HT1080 (cell line): ENCODE measurements at places on chromosomes 13 and 19. TPM values are rescaled to one million over a fixed set of nuclear protein-coding genes. Genes with fewer than 3 reads are reported as not detected.

DNA sequence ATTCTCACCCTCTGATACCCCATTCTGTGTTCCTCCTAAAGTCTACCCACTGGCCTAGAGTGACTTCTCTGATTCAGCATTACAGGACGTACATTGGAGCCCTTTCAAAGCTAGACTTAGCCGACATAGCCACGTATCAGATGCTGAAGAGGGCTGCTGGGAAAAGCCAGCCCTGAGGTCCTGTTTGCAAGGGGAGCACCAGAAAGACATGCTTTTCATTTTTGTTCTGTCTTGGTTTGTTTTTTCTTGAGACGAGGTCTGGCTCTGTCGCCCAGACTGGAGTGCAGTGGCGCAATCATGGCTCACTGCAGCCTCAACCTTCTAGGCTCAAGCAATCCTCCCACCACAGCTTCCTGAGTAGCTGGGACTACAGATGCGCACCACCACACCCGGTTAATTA, 6.3 kb upstream of the ZSWIM4 start:
- no peak for DNase-seq

GRCh38 chr13:47038188-47038587, 141.3 kb upstream of the HTR2A start:
- DNase-seq: no peak

- peak; percentile 29 for DNase-seq
These were observed 172.5 kb upstream of the SLITRK5 start for GRCh38 chr13:87498681-87499080.

DNA sequence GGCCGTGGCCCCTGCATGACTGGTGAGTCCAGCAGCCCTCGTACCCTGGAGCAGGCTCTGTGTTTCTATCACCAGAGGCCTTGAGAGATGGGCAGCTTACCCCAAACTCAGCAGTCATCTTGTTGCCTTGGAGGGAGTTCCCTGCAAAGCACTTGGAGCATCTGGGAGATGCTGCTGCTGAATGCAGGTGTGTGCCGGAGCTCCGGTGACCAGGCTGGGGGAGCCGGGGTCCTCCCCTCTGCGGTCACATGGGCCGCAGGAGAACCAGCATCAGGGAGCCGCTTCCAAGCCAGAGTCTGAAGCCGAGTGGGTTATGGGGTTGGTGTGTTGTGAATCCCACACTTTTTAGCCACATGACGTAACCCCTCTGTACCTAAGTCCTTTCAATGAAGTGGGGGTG, 82.8 kb downstream of the TEX29 start:
- DNase-seq: no peak

GRCh38 chr13:89930861-89931260, 1416.6 kb upstream of the MIR17HG start:
- no peak for DNase-seq

DNA sequence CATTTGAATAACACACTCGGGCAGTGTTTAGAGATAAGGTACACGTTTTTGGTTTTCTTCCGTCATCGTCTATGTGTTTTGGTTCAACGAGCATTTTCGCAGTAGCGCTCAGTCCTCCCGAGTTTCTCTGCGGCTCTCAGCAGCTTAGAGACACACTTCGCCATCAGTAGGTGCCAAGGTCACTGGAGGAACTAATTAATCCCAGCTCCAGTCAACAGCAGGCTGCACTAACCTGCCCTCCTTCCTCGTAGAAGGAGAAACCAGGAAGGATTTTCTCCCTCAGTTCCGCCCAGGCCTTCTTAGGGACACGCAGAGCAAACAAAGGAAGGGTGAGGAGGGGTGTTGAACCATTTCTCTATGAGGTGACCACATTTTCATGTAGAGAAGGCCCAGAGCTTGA, 12.6 kb downstream of the MBNL2 start:
- DNase-seq: no peak

DNA sequence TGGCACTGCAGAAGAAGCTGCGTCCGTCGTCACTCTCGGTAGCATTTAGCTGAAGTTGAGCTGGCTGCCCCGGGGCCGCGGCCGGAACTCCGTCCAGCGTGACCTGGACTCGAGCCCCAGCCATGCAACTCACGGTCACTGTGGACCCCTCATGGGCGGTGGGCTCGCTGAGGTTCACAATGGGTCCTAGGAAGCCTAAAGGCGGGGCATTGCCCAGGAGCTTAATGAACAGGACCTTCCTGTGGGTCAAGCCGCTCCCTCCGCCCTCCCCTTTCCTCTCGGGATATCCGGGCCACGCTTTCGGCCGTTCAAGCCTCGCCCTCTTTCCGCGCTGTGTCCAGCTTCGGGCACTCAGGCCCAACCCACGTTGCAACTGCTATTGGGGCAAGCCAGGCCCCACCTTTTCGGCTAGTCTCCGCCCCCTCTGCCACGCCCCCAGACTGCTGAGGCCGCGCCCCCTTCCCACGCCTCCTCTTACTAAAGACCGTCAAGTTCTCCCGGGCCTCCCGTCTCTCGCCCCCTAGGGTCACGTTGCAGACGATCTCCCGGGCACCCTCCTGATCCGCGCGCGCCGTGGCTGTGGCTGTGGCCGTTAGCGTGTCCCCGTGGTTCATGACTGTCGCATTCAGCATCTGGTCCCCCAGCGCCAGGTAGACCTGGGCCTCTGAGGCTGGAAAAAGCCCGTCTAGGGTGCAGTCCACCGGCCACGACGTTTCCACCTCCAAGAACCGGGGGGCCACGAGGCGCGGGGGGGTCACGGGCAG, 1.4 kb upstream of the RAVER1 start:
- DNase-seq: peak; percentile 88

DNA sequence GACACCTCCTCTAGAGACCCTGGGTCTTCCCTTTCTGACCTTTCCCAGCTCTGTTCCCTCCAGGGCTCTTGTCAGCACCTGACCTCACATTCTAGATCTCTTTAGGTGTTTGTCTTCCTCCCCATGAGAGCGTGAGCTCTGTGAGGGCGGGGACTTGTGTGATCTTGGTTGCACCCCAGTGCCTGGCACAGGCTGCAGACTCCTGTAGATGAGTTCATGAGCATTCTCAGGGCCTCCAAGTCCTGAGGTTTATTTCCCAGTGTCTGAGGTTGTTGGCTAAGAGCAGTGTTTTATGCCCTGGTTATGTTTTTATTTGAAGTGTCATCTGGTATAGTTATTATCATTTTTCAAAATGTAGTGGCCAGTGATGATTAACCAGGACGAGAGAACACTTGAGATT, 596 bp downstream of the CEACAM4 start:
- no peak for DNase-seq

- DNase-seq: no peak
These were observed 8.3 kb downstream of the LSM7 start for GRCh38 chr19:2320049-2320448.

GRCh38 chr19:49335071-49335783, at the start of gene CD37:
Gene CD37 (plus strand): TSS chr19:49335406. CDS start chr19:49335541, 135 bp downstream.
- no peak for DNase-seq

DNA sequence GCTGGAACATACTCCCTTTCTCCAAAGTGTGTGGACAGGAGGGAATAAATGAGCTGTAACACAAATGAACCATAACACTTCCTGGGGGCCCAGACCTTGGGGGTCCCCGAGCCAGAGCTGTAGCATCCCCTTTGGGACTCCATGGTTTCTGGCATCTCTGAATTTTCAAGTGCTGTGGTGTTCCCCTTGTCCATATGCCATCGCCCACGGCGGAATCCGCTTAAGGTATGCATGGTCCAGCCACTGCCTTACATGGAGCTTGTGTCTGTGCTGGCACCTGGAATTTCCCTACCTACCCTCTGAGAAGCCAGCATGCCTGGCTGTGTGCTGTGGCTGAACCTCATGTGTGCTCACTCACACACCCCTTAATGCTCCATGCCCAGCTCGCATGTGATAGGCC, 943.6 kb downstream of the SLITRK1 start:
- DNase-seq: no peak

- DNase-seq: no peak
These were observed 1.6 kb downstream of the GRIK5 start for GRCh38 chr19:42068361-42068755.

- peak; percentile 62 for DNase-seq
These were observed 9.9 kb upstream of the ACSBG2 start for GRCh38 chr19:6125571-6125989.

GRCh38 chr13:91212231-91212630, 135.3 kb upstream of the MIR17HG start:
- no peak for DNase-seq

DNA sequence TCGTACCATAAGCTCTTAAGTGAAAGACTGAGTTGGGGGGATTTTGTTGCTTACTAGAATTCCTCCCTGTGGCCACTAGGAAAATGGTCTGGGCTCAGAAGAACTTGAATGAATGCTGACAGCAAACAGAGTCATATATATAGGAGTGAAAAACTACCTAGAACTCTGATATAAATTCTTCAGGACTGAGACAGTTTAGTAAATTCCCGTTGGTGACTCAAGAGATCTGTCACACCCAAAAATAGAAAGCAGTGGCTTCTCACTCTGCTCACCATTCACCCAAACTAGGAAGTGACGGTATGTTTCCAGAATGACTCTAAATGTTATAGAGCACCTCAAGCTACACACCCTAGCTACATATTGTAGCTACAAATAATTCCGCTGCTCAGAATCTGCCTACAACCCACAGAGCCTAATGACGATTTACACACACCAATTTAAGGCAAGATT, 116.2 kb downstream of the TBC1D4 start:
- DNase-seq: peak; percentile 99

- DNase-seq: peak; percentile 98
These were observed 18.3 kb upstream of the ENOX1 start for GRCh38 chr13:43805071-43805468.

DNA sequence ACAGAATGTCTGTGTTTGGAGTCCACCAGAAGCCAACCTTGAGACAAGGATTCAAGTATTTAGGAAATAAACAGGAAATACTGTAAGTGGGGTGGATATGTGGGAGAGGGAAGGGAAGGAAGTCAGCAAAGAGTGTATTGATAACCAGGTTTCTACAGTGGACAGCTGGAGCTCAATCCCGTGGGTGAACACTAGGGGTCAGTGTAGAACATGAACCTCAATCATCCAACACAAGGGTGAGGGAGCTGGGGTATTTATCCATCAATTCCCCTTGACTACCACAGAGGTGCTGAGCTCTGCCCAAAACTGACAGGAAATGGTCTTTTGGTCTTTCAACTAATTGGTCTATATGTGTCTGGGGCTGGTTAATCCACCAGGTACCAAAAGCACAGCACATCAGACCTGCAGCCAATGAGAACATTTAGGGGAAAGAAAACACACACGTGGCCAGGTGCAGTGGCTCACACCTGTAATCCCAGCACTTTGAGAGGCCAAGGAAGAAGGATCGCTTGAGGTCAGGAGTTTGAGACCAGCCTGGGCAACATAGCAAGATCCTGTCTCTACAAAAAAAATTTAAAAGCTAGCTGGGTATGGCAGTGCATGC, 5.6 kb upstream of the SYDE1 start:
- peak; percentile 49 for DNase-seq

- DNase-seq: no peak
These were observed 5.6 kb downstream of the ADAMTSL5 start for GRCh38 chr19:1507192-1507660.

DNA sequence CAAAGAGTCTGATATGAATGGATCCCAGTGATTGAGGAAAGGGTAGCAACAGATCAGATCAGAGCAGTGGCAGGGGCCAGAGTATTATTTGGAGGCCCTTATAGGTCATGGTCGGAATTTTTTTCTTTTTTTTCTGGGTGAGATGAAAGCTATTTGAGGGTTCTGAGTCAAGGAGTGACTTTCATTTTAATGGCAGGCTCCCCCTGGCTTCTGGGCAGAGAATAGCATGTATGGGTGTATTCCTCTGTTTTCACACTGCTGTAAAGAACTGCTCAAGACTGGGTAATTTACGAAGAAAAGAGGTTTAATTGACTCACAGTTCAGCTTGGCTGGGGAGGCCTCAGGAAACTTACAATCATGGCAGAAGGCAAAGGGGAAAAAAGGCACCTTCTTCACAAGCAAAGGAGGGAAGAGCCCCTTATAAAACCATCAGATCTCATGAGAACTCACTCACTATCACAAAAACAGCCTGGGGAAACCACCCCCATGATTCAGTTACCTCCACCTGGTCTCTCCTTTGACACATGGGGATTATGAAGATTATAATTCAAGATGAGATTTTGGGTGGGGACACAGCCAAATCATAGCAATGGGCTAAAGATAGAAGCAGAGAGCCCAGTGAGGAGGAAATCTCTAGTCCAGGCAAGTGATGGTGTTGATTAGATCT, 3.0 kb upstream of the SLC6A16 start:
- DNase-seq: peak; percentile 18

- no peak for DNase-seq
These were observed 377.6 kb downstream of the IRS2 start for GRCh38 chr13:109408591-109409382.

GRCh38 chr19:44706506-44707236, 7.7 kb downstream of the CEACAM16 start:
- no peak for DNase-seq

DNA sequence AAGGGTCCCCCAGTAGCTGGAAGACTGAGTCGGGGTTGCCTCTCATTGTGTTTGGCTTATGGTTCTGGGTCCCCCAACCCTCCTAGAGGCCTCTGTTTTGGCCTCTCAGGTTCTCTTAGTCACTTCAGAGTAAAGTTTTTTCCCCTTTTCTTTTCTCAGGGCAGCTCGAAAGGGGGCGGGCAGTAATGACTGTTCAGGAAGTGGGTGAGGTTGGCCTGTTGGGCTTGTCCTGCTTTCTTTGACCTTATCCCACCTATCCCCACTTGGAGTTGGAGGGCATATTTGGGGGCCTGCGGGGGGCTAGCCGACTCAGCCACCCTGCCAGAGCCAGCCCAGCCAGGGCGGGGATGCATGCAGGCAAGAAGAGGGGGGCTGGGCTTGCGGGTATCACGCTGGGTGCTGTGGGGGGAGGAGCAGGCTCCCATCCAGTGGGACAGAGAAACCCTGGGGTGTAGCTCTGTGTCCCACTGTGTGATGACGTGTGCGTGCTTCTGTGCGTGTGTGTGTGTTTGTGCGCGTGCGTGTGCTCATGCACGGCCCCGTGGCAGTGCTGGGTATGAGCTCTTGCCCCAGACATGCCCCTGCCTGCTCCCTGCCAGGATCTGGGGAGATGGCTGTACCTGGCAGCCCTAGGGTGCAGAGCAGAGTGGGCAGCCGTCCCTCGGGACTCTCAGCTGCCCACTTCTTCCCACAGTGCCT, 1.4 kb downstream of the CIC start:
- peak; percentile 89 for DNase-seq

GRCh38 chr13:110921209-110921608, 6.3 kb upstream of the ANKRD10 start:
- DNase-seq: no peak

Gene LILRA1
- total RNA-seq: not detected in 2 replicates

Gene SLC27A1
- 8.9 and 9.1 TPM in 2 replicates for total RNA-seq

Gene COX6B1
- total RNA-seq: 551 and 688 TPM in 2 replicates

Gene GSX1
- not detected in 2 replicates for total RNA-seq

Gene ZIC5
- 1.2 and 1.8 TPM in 2 replicates for total RNA-seq

Gene SBK3
- not detected in 2 replicates for total RNA-seq

Gene HTR2A
- total RNA-seq: not detected in 2 replicates

Gene VSTM2B
- total RNA-seq: not detected in 2 replicates

Gene TEX101
- not detected in 2 replicates for total RNA-seq

Gene SLITRK1
- total RNA-seq: not detected in 2 replicates

Gene ZNF878
- total RNA-seq: not detected in 2 replicates

Gene HCST
- total RNA-seq: not detected in 2 replicates

Gene ZNF492
- not detected in 2 replicates for total RNA-seq

Gene STOML3
- total RNA-seq: not detected in 2 replicates

Gene CCDC106
- 14.0 and 17.6 TPM in 2 replicates for total RNA-seq

Gene PGLYRP1
- total RNA-seq: not detected in 2 replicates

Gene NEK3
- 2.1 and 3.0 TPM in 2 replicates for total RNA-seq

Gene MYO16
- total RNA-seq: not detected in 2 replicates

Gene ZNF548
- 9.5 and 11.6 TPM in 2 replicates for total RNA-seq
